ENCODE measurements at places on chromosomes 5 and 9. TPM values are rescaled to one million over a fixed set of nuclear protein-coding genes. Genes with fewer than 3 reads are reported as not detected.

ANKRD55 gene
- total RNA-seq, result not detected

GRCh38 chr9:77810637-77811119, 162.6 kb upstream of the GNA14 start:
- no peak for DNase-seq

- DNase-seq, result no peak
These were observed 11.5 kb downstream of the PDLIM4 start for GRCh38 chr5:132268769-132269551.

DNA sequence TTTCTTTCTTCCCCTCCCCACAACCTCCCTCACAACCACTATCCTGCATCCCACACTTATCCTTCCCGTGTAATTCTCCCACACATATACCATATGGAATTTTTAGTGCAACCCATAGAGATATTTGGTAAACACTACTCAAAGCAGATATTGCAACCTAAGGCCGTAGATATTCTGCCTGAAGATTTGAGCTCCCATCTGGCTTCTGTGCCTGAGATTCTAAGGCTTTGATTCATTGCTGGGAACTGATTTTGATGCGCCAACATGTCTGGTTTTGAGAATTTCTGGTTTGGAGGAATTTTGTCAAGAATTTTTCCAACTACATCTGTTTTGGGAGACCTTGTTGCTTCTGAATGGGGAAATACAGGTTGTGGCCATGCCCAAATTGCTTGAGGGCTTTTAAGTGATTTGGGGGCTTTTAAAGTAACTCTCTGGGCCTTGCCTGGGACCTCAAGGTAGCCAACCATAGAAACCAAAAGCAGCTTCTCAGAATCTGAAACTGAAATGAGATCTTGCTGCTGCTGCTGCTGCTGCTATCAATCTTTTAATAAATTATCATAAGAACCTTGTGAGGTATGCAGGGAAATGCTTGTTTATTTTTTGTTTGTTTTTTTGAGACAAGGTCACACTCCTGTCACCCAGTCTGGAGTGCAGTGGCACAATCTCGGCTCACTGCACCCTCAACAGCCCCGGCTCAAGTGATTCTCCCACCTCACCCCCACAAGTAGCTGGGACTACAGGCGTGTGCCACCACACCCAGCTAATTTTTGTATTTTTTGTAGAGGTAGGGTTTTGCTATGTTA, 36.2 kb downstream of the PLAC8L1 start:
- no peak for DNase-seq

All from endothelial cell (in vitro differentiated cells).